ENCODE measurements at places on chromosomes 2 and 18. TPM values are rescaled to one million over a fixed set of nuclear protein-coding genes. Genes with fewer than 3 reads are reported as not detected.
A peak's percentile ranks its signal among the peaks of the same experiment; 100 is the strongest.

GRCh38 chr2:38934742-38935141 is 45.1 kb downstream of the ARHGEF33 start:
- no peak overlapping the region for H3K27ac ChIP-seq
- no peak for DNase-seq
- H3K27me3 ChIP-seq: no peaks in the 10 kb centered on the region
- H3K36me3 ChIP-seq: no peaks in the 10 kb centered on the region
- H3K4me3 ChIP-seq: no peak overlapping the region
- no peaks in the 10 kb centered on the region for H3K4me1 ChIP-seq

MROH2A gene
- total RNA-seq: not detected

DNA sequence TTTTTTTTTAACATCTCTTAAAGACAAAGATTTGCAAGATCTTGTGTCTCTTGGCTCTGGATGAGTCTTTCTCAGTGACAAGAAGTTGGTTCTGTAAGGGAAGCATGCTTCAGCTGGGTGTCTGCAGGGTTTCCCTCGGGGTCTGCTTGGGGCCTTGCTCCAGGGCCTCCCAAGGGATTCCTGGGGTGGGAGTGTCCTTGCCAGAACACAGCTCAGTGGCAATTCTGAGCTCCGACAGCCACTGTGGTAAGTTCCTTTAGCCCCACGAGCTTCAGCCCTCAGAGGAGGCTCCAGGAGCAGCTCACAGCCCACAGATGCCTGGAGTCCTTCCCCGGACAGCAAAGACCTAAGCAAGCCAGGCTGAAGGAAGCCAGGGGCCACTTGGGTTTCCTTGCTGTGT is 52.4 kb downstream of the EMX1 start:
- no peak overlapping the region for H3K4me3 ChIP-seq
- H3K27me3 ChIP-seq: no peaks in the 10 kb centered on the region
- no peak overlapping the region for H3K27ac ChIP-seq

DNA sequence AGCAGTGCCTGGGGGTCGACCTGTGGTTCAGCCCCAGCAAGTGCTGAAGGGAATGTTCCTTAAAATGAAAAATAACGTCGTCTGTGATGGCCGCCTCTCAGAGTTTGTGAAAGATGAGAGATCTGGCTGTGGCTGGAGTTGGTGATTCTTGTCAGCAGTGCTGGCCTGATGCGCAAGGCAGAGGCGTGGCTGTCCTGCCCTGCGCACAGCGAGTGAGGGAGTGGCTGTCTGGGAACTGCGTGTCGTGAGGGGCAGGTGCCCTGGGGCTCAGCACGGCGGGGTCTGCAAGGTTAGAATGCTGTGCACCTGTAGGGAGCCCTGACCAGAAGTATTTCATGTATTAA is 8.8 kb downstream of the NFATC1 start:
- peaks cover 38% of the 10 kb centered on the region for H3K4me1 ChIP-seq
- H3K4me3 ChIP-seq: no peak overlapping the region
- H3K36me3 ChIP-seq: no peaks in the 10 kb centered on the region
- H3K27me3 ChIP-seq: no peaks in the 10 kb centered on the region
- peak overlapping the region; percentile 78 for H3K27ac ChIP-seq

- DNase-seq: no peak
- peaks cover 13% of the 10 kb centered on the region for H3K4me1 ChIP-seq
- H3K27me3 ChIP-seq: no peaks in the 10 kb centered on the region
- no peaks in the 10 kb centered on the region for H3K36me3 ChIP-seq
Observed at GRCh38 chr18:35028536-35028935, 12.7 kb upstream of the MAPRE2 start.

GRCh38 chr18:5425721-5426120 is 118.1 kb downstream of the EPB41L3 start:
- H3K36me3 ChIP-seq: peaks cover 6% of the 10 kb centered on the region
- H3K27ac ChIP-seq: no peak overlapping the region
- no peak overlapping the region for H3K4me3 ChIP-seq
- DNase-seq: no peak
- no peaks in the 10 kb centered on the region for H3K27me3 ChIP-seq

GRCh38 chr18:70015127-70015526 is 67.5 kb upstream of the CD226 start:
- no peaks in the 10 kb centered on the region for H3K4me1 ChIP-seq
- no peaks in the 10 kb centered on the region for H3K27me3 ChIP-seq
- H3K27ac ChIP-seq: no peak overlapping the region
- no peak for DNase-seq
- peaks cover 4% of the 10 kb centered on the region for H3K36me3 ChIP-seq

- H3K27ac ChIP-seq: no peak overlapping the region
- H3K4me1 ChIP-seq: no peaks in the 10 kb centered on the region
- no peaks in the 10 kb centered on the region for H3K36me3 ChIP-seq
- H3K27me3 ChIP-seq: no peaks in the 10 kb centered on the region
- no peak for DNase-seq
- no peak overlapping the region for H3K4me3 ChIP-seq
Observed at GRCh38 chr2:47935071-47935470, 28.8 kb upstream of the FBXO11 start.

DNA sequence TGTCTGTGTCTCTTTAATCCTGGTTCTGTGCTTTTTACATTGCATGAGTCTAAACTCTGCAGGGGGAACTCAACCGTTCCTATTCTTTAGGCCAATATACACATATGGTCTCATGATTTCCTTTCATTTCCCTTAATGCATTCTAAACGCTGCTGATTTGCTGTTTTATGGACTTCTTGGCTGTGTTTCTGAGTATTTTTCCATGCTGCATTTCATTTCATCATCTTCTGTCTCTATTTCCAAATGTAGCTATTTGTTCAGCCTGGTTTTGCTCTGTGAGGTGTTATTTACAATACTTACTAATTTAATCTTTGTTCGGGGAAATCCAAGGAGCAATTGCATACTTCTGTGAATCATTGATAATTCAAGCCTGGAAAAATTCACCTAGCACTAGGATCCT is 897.2 kb downstream of the TSN start:
- no peaks in the 10 kb centered on the region for H3K4me1 ChIP-seq
- H3K4me3 ChIP-seq: no peak overlapping the region
- H3K36me3 ChIP-seq: no peaks in the 10 kb centered on the region
- no peak for DNase-seq
- no peak overlapping the region for H3K27ac ChIP-seq

- peaks cover 4% of the 10 kb centered on the region for H3K36me3 ChIP-seq
- no peak overlapping the region for H3K27ac ChIP-seq
- no peaks in the 10 kb centered on the region for H3K27me3 ChIP-seq
Observed at GRCh38 chr2:112494828-112495227, 12.9 kb downstream of the TTL start.

NTSR2 gene
- not detected for total RNA-seq

TTN gene
- 0.49 TPM for total RNA-seq

PLEKHH2 gene
- 1.1 TPM for total RNA-seq

- H3K4me3 ChIP-seq: no peak overlapping the region
- H3K27ac ChIP-seq: no peak overlapping the region
- no peaks in the 10 kb centered on the region for H3K4me1 ChIP-seq
- H3K27me3 ChIP-seq: peaks cover 21% of the 10 kb centered on the region
- DNase-seq: peak; percentile 33
- H3K36me3 ChIP-seq: no peaks in the 10 kb centered on the region
Observed at GRCh38 chr2:29923110-29923721, 1.8 kb upstream of the ALK start.

UGT1A8 gene
- not detected for total RNA-seq

GRCh38 chr2:11628675-11629074 is 41.3 kb downstream of the NTSR2 start:
- H3K4me1 ChIP-seq: no peaks in the 10 kb centered on the region
- no peak overlapping the region for H3K4me3 ChIP-seq
- no peak for DNase-seq
- H3K27me3 ChIP-seq: no peaks in the 10 kb centered on the region

GRCh38 chr2:225296951-225297350 is 102.6 kb upstream of the NYAP2 start:
- no peaks in the 10 kb centered on the region for H3K27me3 ChIP-seq
- no peaks in the 10 kb centered on the region for H3K4me1 ChIP-seq
- no peak for DNase-seq
- H3K27ac ChIP-seq: no peak overlapping the region

GRCh38 chr2:66497431-66498288 is 62.7 kb downstream of the MEIS1 start:
- H3K4me3 ChIP-seq: no peak overlapping the region
- H3K4me1 ChIP-seq: peaks cover 3% of the 10 kb centered on the region
- H3K36me3 ChIP-seq: no peaks in the 10 kb centered on the region

DNA sequence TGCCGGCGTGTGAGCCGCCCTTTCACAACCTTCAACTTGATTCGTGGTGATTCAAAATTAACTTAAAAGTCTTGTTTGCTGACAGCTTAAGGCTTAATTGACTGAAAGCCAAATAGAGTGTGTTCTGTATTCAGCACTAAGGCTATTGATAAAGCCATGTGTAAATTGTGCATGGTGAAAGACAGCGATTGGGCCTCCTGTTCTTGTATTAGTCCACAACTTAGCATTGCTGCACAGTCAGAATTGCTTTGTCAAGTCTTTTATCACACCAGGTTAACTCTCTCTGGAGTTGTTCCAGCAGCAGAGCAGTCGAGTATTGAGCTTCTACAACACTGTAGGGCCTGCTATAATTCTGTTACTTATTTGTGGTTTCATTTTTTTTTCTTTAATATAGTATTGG is 210.1 kb downstream of the WDR7 start:
- no peaks in the 10 kb centered on the region for H3K36me3 ChIP-seq
- H3K27me3 ChIP-seq: no peaks in the 10 kb centered on the region
- H3K4me3 ChIP-seq: no peak overlapping the region
- H3K4me1 ChIP-seq: no peaks in the 10 kb centered on the region
- DNase-seq: no peak

DNA sequence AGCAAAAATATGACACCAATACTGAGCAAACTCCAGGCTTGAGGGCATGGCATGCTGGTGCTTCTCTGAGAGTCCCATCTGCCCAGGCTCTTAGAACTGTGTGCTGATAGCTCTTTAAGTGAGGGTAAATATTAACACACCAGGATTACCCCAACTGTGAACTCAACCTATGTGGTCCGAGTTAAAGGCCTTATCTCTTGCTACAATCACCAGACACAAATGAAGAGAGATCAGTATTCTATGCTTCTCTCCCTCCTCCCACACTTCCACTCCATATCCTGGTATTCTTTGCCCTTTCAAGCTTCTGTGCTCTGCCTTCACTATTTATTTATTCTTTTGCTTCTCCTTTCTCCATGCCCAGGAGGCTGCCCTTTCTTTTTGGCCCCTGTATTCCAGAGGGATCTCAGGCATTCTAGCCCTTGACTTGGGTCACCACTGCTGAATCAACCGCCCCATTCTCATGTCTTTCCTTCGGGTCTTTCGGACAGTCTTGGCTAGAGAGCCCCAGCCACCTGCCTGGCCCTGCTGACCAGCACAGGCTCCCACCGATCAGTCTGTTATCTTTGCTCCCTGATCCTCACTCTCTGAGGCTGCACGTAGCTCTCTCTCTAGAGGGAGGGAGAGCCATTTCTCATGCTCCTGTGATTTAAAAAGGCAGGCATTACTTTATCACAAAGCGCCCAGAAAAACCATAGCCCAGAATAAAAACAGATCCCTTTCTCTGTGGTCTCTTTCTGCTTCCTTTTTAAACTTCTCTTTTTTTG is 17.2 kb upstream of the HK2 start:
- no peak for DNase-seq
- H3K36me3 ChIP-seq: no peaks in the 10 kb centered on the region
- H3K4me3 ChIP-seq: no peak overlapping the region
- H3K27me3 ChIP-seq: peaks cover 13% of the 10 kb centered on the region
- no peaks in the 10 kb centered on the region for H3K4me1 ChIP-seq
- H3K27ac ChIP-seq: no peak overlapping the region

GRCh38 chr2:63364866-63365265 is 223.4 kb downstream of the WDPCP start:
- H3K36me3 ChIP-seq: no peaks in the 10 kb centered on the region
- no peak overlapping the region for H3K27ac ChIP-seq
- no peak overlapping the region for H3K4me3 ChIP-seq
- no peaks in the 10 kb centered on the region for H3K27me3 ChIP-seq
- H3K4me1 ChIP-seq: no peaks in the 10 kb centered on the region

DNA sequence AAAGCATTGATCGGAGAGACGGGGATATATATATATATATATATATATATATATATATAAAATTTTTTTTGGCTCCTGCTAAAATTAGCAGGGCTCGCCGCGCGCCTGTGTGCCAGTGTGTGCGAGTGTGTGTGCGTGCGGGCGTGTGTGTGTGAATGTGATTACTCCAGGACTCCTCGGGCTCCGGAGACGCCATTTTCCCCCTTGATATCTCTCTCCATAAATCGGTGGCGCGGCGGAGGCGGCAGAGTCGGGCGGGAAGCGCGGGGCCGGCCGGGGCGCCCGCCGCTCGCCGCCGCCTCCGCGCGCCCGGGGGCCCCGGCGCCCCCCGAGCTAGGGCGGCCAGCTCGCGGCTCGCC is 795 bp upstream of the SETBP1 start:
- H3K27ac ChIP-seq: no peak overlapping the region
- no peak overlapping the region for H3K4me3 ChIP-seq
- H3K4me1 ChIP-seq: no peaks in the 10 kb centered on the region
- peaks cover 28% of the 10 kb centered on the region for H3K27me3 ChIP-seq

GRCh38 chr2:98140210-98140609 is 53.2 kb downstream of the VWA3B start:
- no peak for DNase-seq
- no peaks in the 10 kb centered on the region for H3K4me1 ChIP-seq
- H3K27me3 ChIP-seq: no peaks in the 10 kb centered on the region
- H3K4me3 ChIP-seq: no peak overlapping the region
- no peaks in the 10 kb centered on the region for H3K36me3 ChIP-seq

DUSP2 gene
- 0.33 TPM for total RNA-seq

GKN2 gene
- total RNA-seq: not detected

GRCh38 chr2:65775839-65776238 is 343.4 kb upstream of the SPRED2 start:
- H3K4me3 ChIP-seq: no peak overlapping the region
- no peak overlapping the region for H3K27ac ChIP-seq
- no peak for DNase-seq
- no peaks in the 10 kb centered on the region for H3K36me3 ChIP-seq

TRIM43 gene
- not detected for total RNA-seq

GNLY gene
- not detected for total RNA-seq

DNA sequence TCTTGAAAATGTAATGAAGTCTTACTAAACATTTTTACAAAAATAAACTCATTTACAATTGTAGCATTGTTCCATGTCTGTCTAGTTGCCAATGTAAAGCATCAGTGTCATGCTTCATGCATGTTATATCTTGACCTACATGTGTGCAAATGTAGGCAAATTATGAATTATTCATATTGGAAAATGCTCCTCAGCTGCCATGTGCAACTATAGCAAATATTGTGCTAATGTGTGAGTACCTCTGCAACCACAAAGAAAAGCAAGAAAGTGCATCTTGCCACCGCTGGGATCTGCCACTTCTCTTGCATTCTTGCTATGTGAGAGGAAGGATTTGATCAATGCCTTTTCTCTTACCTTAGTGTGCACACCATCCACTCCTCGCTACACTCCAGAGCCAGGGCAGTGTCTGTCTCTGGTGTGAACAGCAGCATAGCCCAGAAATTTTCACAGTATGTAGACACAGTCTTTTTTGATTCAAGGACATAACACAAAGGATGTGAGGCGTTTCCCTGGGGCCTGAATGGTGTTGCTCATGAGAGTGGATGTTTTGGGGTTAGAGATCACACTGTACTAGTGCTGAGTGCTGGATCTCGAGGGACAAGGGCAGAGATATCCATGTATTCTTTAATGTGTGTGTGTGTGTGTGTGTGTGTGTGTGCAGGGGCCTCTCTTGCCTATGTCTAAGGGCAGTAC is 47.6 kb upstream of the HAAO start:
- H3K36me3 ChIP-seq: no peaks in the 10 kb centered on the region
- H3K27me3 ChIP-seq: no peaks in the 10 kb centered on the region
- peaks cover 11% of the 10 kb centered on the region for H3K4me1 ChIP-seq
- no peak overlapping the region for H3K27ac ChIP-seq
- H3K4me3 ChIP-seq: no peak overlapping the region

All from endothelial cell of umbilical vein (primary cell).